ENCODE measurements at places on chromosomes 4 and X. TPM values are rescaled to one million over a fixed set of nuclear protein-coding genes. Genes with fewer than 3 reads are reported as not detected.

The RASGEF1B gene
- polyA plus RNA-seq, result 12.1 TPM

The LUZP4 gene
- polyA plus RNA-seq, result not detected

DNA sequence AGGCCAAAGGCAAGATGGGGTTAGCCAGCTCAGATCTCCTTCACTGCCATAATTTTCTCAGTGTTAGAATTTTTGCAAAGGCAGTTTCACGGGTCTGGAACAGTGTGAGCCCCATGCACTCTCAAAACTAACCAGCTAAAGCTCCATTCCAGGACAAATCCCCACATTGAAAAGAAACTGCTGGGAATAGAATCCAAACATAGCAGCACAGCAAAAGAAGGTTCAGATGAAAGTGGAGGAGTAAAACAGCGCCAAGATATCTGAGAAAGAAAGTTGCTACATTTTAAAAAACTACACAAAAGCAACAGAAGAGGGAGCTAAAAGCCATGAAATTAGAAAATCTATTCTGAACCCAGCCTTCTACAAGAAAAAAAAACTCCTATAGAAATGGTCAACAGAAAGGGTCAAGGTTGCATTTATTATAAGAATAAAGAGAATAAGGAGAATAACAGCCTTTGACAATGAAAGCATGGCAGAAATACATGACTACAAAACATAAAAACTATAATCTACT is 39.6 kb upstream of the SLC7A3 start:
- no peak for DNase-seq

The CUL4B gene
- 81.9 TPM for polyA plus RNA-seq

GRCh38 chrX:12403474-12404082 is 265.3 kb downstream of the FRMPD4 start:
- DNase-seq, result no peak

DNA sequence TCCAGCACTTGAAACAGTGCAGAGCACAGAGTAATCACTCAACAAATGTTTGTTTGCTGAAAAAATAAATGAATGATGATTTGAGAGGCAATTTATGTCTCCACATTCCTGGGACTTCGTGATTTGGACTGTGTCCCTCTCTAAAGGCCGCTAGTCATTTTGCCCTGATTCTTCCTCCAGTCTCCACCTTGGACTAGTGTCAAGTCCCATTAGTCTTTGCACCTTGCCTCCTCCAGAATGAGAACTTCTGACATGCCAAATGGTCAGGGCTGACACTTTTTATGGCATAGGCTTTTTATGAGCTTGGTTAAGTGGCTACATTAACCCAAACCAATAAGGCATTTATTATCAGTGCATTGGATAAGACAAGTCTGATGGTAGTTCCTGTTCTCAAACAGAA is 65.1 kb upstream of the POF1B start:
- DNase-seq, result no peak

The POU3F4 gene
- 0.10 TPM for polyA plus RNA-seq

GRCh38 chr4:185735866-185736400 is 76.1 kb downstream of the SORBS2 start:
- DNase-seq, result no peak

DNA sequence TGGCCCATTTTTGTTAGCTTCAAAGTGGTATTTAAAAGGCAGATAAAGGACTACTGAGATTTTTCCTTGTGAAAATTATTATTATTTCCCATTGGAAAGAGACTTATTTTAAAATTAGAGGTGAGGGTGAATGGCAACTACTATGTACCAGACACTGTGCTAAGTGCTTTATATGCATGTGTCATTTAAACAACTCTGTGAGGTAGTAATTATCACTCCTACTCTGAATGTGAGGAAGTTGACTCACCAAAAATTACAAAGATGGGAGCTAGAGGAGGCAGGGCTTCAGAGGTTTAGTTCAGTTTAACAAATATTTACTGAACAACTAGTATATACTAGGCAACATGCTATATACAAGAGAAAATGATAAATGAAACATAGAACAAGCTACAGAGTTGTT is 78.2 kb downstream of the MSL3 start:
- DNase-seq, result no peak

The NAP1L2 gene
- 7.8 TPM for polyA plus RNA-seq

GRCh38 chr4:55312489-55313101 is 33.4 kb upstream of the SRD5A3 start:
- peak; percentile 5 for DNase-seq

The TRIM61 gene
- 3.3 TPM for polyA plus RNA-seq

DNA sequence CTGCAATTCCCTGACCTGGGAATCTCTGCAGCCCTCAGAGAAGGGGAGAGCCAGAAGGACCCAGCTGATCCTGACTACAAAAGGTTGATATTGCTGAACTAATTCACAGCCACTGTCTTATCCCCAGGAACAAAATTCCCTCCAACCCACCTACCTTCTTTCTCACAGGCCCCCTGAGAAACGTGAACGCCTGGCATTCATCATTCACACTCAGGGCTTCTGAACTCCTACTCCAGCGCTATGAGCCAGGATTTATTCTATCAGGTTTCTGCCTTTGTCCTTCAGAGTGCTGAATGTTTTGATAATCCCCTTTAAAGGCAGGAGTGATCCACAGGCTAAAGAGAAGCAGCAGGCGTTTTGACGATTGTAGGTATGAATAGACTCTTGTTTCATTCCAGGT is 76.5 kb downstream of the KCNIP4 start:
- no peak for DNase-seq

DNA sequence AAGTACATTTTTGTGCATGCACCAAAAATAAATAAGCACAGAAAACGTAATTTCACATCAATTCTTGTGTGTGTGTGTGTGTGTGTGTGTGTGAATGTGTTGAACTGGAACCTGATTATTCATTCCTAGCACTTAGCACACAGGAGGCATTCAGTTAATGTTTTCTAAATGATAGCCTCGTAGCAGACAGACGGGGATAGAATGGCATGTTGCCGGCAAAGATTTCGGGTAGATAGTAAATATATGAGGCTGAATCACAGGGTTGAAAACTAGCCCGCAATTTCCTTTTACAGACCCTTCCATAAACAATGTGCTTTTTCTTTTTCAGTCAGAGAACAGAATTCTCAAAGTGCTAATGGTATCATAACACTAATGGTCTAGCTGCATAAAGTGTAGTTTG is 13.5 kb downstream of the MAOB start:
- DNase-seq, result no peak

- DNase-seq, result no peak
These were observed 48.6 kb upstream of the STARD8 start for GRCh38 chrX:68598841-68599240.

DNA sequence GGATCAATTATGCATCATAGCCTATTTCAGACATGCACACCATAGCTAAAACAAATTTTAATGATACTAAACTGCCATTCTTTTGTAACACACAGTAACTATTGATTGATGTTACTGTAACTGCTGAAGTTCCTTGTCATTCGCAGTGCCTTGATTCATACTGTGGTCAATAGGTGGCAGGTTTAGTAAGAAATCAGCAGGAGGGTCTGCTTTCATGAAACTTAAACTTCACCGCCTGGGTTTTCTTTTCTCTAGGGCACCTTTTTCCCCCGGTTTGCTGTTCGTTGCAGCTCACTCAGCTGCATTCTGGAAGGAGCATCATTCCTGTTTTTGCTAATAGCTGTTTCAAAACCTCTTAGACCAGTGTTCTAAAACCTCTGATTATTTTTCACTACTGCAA is 88.1 kb downstream of the RPA4 start:
- DNase-seq, result no peak

The FGG gene
- polyA plus RNA-seq, result not detected

DNA sequence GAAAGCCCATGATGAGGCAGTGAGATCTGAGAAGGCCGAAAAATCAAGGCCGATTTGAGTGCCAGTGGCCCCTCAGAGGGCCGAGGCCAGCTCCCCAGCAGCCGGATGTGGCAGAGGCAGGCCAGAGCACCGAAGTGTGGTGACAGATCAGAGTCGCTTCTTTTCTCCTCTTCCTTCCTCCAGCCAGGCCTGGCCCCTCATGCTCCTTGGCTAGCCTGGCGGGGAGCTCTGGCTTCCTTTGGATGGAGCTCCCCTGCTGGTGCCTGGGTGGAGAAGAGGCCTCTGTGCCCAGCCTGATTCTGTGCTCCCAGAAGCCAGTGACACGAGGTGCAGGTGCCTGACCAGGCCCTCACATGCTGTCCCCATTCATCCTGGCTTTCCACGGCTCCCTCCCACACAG is 127.2 kb upstream of the PABPC4L start:
- no peak for DNase-seq

GRCh38 chr4:169620880-169621248 is 486 bp downstream of the CLCN3 start:
- DNase-seq, result no peak

The NPY2R gene
- polyA plus RNA-seq, result 0.56 TPM

The PCDH7 gene
- 21.1 TPM for polyA plus RNA-seq

The POU4F2 gene
- not detected for polyA plus RNA-seq

The ZCCHC18 gene
- 4.9 TPM for polyA plus RNA-seq

- DNase-seq, result no peak
These were observed 39.9 kb upstream of the SPINK2 start for GRCh38 chr4:56861360-56861759.

The NWD2 gene
- 0.01 TPM for polyA plus RNA-seq

DNA sequence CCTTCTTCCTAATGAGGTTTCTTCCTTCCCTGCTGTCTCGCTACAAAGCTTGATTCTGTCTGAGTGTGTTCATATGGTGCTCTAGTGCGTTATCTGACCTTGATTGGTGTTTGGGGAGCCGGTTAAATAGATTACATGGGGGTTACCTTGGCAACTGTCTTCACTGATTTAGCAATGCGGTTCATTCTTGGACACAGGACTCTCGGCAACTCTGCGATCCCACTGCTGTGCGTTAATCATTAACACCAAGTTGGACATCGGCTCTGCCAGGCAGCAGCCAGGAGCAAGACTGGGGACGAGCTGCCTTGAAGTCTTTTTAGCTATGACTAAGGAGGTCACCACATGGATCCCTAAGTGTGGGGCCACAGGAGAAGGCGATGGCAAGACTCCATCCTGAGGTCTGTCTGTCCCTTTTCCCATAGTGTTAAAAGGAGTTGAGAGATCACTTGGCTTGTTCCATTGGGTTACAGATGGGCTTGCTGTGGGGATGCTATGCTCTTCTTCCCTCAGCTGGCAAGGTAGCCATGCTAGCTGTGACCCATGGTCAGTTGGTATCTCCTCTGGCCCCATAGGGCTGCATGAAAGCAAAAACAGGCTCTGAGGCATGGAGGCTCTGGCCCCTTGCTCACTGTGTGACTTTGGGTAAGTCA is 93.4 kb upstream of the MAMLD1 start:
- DNase-seq, result peak; percentile 5

- DNase-seq, result no peak
These were observed 236.9 kb upstream of the PPARGC1A start for GRCh38 chr4:24126776-24127175.

The RPS6KA6 gene
- polyA plus RNA-seq, result 17.4 TPM

DNA sequence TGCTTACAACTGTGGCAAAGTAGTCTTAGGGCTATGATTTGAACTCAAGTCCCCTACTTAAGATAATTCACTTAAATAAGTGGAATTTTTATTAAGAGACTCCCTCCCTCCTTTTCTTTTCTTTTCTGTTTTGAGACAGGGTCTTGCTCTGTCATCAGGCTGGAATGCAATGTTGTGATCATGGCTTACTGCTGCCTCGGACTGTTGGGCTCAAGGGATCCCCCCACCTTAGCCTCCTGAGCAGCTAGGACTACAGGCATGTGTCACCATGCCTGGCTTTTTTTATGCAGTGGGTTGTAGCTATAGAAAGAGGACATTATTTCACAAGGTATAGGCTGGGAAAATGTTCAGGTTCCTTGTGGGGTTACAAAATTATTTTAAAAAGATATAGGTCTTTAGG is 19.2 kb downstream of the DIAPH2 start:
- no peak for DNase-seq

DNA sequence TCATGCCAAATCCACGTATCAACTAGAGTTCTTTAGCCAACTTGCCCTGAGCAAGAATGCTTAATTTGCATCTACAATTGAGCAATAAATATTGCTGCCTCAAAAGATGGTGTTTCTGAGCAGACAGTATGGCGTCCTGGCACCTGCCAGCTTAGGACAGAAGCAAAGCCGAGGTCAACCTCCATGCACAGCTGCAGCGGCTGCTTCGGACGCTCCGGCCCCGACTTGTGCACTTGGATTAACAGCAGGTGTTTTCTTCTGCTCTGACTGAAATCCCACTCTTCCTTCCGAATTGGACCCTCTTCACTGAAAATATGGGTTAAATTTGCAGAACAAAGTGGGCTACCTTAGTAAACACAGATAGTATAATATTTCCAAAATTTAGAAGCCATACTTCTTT is 215.2 kb upstream of the ETNPPL start:
- DNase-seq, result no peak

DNA sequence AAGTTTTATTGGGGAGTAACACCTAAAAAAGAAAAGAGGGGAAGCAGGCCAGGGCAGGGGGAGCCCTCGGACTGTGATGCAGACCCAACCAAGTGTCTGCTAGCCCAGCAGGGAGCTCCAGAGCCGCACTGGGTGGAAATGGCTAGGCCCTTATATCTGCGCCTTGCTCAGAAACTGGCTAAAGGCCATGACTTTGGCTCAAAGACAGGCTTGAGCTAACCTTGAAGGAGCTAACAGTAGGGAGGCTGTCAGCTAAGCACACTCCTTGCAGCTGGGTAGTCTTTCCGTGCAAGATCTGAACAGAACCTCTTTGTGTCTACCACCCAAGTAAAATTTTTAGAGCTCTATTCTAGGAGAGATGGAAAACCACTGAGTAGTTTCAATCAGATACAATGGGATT is 43.0 kb downstream of the SEPSECS start:
- DNase-seq, result no peak

GRCh38 chr4:21470535-21470934 is 478.0 kb downstream of the KCNIP4 start:
- no peak for DNase-seq

DNA sequence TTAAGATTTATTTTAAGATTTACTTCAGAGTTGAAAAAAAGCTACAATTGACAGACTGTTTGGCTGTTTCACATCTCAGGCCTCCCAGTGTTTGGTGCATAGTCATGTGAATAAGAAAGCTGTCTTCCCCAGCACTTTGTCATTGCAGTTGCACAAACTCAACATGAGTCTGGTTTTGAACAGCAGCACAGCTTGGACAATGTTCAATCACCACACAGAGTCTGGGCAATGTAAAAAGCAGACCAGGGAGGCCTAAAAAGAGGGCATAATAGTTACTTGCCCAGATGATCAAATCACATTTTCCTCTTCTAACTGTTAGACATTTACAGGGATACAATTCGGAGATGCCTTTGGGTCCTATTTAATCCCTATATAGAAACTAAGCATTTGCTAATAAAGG is 1055.0 kb downstream of the RPA4 start:
- DNase-seq, result no peak

The CSAG2 gene
- polyA plus RNA-seq, result not detected

The EDA gene
- 7.8 TPM for polyA plus RNA-seq

- no peak for DNase-seq
These were observed 11.3 kb downstream of the RAP2C start for GRCh38 chrX:132207996-132208395.

The KIF4A gene
- polyA plus RNA-seq, result 14.1 TPM

GRCh38 chrX:154990496-154990895 is 32.0 kb downstream of the F8 start:
- no peak for DNase-seq

The MAP3K15 gene
- 5.4 TPM for polyA plus RNA-seq

The DMRTC1B gene
- 2.8 TPM for polyA plus RNA-seq
